Right lobe of liver (tissue), 6 donors: ENCODE measurements at places on chromosomes 1 and 21. TPM values are rescaled to one million over a fixed set of nuclear protein-coding genes. Genes with fewer than 3 reads are reported as not detected.

COL8A2 gene
- 0.70 TPM for total RNA-seq

C1orf87 gene
- total RNA-seq: not detected

WNT4 gene
- total RNA-seq: 0.06 TPM

GJC2 gene
- 0.22 TPM for total RNA-seq

TRMT13 gene
- total RNA-seq: 6.8 TPM

SPATA45 gene
- not detected for total RNA-seq

LCE2C gene
- total RNA-seq: not detected

IPP gene
- 9.1 TPM for total RNA-seq

SLC9C2 gene
- not detected for total RNA-seq

NTMT2 gene
- not detected for total RNA-seq
